Astrocyte of the spinal cord (primary cell): ENCODE measurements at places on chromosomes 16 and 17.

GRCh38 chr16:73095885-73096421 is 48.0 kb upstream of the ZFHX3 start:
- DNase-seq, result peak; percentile 1

GRCh38 chr16:46857368-46857945 is 26.5 kb upstream of the C16orf87 start:
- peak; percentile 66 for DNase-seq

GRCh38 chr17:79695797-79696609 is 34.7 kb upstream of the ENPP7 start:
- DNase-seq, result peak; percentile 73

DNA sequence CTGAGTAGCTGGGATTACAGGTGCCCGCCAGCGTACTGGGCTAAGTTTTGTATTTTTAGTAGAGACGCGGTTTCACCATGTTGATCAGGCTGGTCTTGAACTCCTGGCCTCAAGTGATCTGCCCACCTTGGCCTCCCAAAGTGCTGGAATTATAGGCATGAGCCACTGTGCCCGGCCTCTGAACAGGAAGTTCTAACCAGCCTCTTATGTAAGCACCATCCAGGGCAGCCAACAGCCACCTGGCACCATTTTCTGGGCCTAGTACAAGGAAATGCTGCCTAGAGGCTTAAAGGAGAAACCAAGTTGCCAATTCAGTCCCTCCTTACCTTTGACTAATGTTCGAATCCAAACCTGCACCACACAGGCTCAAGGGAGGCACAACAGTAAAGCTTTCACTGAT is 8.5 kb upstream of the SLC39A11 start:
- no peak for DNase-seq

- no peak for DNase-seq
Observed at GRCh38 chr17:31680126-31680525, 178.9 kb downstream of the COPRS start.

DNA sequence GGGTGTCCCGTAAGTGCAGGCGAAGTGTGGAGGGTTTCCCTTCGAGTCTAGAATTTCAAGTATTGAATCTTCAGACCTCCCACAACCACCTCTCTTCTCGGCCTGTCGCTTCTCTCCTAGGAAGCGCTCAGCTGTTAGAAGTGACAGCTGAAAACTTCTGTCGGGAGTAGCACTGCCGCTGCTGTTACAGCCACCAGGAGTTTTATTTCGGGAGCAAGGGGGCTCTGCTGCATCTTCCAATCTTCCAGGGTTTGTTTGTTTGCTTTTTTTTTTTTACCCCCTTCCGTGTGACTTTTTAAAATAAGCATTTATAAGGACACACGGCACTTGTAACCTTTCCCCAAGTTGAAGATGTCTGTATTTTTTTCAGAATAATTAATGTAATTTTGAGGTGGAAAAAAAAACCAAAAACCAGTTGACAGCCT is 767 bp downstream of the RPS6KB1 start:
- DNase-seq, result peak; percentile 23

GRCh38 chr17:80279895-80280294 is 19.2 kb downstream of the RNF213 start:
- DNase-seq, result peak; percentile 90

GRCh38 chr17:18950346-18950745 is 1.6 kb upstream of the SLC5A10 start:
- no peak for DNase-seq

- DNase-seq, result no peak
Observed at GRCh38 chr16:89194340-89195311, 5.7 kb downstream of the SLC22A31 start.

DNA sequence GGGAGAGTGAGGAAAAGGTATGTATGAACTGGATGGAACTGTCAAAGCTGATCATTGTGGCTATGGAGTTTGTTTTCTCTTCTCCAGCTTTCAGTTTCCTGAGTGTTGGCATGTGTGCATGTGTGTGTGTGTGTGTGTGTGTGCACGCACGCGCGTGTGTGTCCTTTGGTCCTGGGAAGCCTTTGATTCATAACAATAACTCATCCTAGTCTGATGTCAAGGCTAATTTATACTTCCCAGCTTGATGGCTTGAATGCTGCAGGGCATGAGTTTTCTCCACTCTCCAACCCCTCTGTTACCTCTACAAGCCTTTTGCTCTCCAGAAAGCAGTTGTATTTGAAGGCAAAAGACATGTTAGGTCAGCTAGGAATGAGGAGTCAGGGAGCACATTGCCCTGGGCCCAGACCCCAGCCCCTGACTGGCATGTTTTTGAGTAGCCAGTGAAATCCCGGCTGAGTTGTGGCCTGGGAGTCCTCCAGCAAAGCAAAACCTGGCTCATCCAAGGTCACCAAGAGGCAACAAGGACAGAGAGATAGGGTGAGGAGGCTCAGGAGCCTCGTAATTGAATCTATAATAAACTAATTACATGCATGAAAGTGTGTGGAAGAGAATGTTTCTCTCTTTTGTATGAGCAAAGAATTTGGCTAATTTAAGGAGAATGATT is 8.9 kb upstream of the CDC42EP4 start:
- peak; percentile 17 for DNase-seq

GRCh38 chr17:75571197-75571884 is 16.3 kb upstream of the MYO15B start:
- DNase-seq, result no peak

GRCh38 chr16:80792031-80792430 is 12.4 kb downstream of the CDYL2 start:
- peak; percentile 19 for DNase-seq

GRCh38 chr17:41656249-41657023 is 32.1 kb upstream of the KRT17 start:
- no peak for DNase-seq

GRCh38 chr17:76870377-76870714 is 2.1 kb downstream of the MGAT5B start:
- no peak for DNase-seq

DNA sequence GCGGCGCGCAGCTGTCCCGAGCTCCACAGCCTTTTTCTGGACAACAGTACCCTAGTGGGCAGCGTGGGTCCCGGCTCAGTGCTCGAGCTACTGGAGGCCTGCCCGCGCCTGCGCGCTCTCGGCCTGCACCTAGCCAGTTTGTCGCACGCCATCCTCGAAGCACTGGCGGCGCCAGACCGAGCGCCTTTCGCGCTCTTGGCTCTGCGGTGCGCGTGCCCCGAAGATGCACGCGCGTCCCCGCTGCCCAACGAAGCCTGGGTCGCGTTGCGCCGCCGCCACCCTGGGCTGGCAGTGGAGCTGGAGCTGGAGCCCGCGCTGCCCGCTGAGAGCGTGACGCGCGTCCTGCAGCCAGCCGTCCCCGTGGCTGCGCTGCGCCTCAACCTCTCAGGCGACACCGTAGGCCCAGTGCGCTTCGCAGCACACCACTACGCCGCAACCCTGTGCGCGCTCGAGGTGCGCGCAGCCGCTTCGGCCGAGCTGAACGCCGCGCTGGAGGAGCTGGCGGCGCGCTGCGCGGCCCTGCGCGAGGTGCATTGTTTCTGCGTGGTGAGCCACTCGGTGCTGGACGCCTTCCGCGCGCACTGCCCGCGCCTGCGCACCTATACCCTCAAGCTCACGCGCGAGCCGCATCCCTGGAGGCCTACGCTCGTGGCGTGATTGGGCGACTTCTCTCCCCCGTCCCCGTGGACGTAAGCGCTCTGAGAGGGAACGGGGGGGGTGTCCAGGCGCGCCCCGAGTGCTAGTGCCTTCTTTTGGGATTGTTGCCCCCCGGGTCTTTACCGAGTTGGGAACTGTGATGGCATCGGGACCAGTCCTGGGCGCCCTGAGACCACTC is 1.2 kb upstream of the HSF4 start:
- DNase-seq, result peak; percentile 36

DNA sequence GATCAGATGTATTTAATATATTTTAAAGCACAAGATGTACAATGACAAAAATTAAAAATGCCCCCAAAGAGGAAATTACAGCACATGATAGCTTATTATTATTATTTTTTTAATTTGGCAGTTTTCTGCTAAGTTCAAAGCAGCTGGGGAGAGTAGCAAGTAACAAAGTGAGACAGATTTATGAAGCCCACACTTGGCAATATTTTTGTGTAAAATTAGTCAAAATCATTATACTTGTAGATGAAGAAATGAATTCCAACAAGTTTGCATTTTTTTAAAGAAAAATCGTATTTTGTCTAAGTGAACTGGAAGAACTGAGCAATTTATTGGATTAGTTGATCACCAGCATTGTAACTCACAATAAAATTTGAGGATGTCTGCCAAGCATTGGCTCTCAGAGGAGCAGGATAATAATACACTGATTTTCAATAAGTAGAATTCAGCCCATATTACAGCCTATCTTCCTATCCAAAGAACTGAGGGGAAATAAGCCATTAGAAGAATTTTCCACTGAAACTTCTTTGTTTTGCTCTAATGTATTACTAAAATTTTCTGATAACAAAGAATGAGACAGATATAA is 215.6 kb downstream of the MAP2K6 start:
- DNase-seq, result no peak

GRCh38 chr17:42784811-42785592 is 4.6 kb downstream of the WNK4 start:
- DNase-seq, result no peak

DNA sequence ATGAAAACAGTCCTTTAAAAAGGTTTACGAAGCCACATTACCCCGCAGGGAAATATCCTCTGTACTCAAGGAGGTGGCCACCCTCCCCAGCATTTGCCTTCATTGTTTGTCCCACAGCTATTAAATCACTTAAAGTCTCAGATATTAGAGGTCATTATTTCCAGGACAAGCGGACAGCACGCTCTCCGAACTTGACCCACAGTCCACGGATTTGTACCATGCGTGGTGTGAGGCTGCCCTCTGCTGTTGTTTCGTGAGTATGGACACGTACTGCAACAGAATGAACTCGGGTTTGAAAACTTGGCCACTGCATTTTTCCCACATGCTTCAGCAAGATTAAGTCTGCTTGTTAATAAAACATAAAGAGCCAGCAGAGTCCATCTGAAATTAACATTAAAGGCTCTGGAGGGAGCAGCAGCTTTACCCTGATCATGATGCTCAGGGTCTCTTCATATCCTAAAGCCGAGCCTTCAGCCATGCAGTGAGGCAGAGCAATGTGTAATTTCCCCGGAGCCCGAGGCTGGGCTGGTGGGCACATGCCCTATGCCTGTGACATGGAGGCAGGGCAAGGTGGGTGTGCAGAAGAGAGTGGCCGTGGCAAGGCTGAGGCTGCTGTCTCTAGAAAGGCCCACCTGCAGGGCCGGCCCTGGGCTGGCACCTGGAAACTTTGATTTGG is 19.7 kb downstream of the MEAK7 start:
- peak; percentile 56 for DNase-seq

- DNase-seq, result peak; percentile 32
Observed at GRCh38 chr17:6627019-6627418, 13.5 kb downstream of the KIAA0753 start.

DNA sequence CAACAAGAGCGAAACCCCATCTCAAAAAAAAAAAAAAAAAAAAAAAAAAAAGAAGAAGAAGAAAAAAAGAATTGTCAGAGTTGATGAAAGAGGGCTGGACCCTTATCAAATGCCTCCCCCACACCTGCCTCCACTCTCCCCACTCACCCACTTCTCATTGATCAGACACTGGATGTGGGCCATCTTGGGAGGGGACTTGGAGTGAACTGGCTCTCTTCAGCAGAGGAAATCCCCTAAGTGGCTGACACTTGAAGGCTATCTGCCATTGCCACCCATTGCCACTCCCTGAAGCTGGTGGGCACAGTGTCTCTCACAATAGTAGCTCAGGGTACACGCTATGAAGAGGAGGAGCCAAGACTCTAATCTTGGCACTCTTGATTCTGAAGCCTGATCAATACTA is 1.6 kb downstream of the ITGA2B start:
- DNase-seq, result no peak

GRCh38 chr17:48954300-48954755 is 9.7 kb upstream of the SNF8 start:
- peak; percentile 59 for DNase-seq

- DNase-seq, result no peak
Observed at GRCh38 chr17:32569171-32570080, 82.6 kb downstream of the CDK5R1 start.

DNA sequence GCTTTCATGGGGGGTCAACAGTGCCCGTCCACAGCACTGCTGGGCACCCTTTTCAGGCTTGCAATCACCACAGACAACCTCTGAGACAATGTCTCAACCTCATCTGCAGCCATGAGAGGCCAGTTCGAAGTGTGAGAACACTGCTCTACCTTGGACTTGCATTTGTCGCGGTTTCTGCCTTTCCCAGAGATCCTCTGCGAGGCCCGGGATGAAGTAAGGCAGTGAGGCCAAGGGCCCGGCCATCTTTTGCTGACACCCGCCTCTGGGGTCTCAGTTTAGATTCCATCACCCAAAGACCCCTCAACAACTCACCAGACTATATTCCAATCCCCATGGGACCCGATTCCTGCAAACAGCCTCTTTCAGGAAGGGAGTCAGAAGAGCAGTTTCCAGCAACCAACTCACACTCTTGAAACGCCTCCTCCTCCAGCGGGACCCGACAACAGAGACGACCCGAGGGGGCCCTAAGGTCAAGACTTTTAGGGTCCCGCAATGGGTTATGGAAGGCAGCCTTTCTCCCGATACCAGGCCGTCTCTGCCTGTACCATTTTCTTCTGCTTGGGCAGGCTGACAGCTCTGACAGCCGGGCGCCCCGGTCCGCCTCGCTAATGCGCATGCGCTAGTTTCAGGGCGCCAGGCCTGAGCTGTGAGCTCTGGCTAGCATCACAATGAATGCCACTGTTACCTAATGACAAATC is 576.0 kb downstream of the KCNJ18 start:
- no peak for DNase-seq

DNA sequence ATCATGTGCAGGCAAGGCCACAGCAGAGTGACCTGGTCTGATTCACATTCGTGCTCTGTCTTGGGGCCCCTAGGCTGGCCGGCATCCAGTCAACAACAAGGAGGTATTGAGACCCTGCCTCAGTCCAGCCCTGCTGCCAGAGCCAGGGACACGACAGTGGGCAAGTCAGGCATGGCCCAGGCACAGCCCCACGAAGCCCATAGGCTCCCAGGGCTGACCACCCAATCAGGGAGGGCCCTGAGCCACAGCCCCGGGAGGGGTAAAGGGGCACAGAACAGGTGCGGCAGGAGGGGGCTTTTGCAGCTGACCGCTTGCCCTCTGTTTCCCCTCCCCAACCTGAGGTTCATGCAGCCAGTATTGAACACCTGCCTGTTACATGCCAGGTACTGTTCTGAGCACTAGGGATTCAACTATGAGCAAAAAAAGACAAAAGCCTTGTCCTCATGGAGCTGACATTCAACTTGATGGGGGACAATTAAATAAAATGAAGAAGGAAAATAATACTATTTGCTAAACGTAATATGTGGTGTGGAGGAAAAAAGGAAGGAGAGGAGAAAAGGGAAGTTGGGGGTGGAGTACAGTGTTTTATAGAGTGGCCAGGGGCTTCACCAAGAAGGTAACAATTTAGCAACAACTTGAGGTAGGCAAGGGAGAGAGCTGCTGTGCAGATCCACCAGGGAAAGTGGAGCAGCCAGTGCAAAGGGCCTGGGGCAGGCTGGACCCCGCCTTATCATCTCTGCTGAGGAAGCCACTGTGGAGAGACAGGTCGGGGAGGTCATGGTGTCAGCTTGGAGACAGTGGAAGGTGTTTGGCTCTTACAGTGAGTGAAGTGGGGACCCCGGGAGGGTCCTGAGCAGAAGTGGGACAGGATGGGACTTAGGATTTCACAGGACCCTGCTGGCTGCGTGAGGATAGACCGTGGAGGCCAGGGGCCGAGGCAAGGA is 6.1 kb downstream of the DRC3 start:
- DNase-seq, result no peak

- DNase-seq, result peak; percentile 87
Observed at GRCh38 chr17:49730078-49730784, 22.5 kb upstream of the SLC35B1 start.
